G401 (cell line): ENCODE measurements at places on chromosomes 2 and 18.

GRCh38 chr2:11830708-11831301 lies 84.4 kb downstream of the LPIN1 start:
- no peak for DNase-seq

- no peak for DNase-seq
Measured at GRCh38 chr2:134679745-134680144, 39.1 kb downstream of the TMEM163 start.

- DNase-seq: no peak
Measured at GRCh38 chr2:182330451-182331305, 96.2 kb downstream of the PDE1A start.

DNA sequence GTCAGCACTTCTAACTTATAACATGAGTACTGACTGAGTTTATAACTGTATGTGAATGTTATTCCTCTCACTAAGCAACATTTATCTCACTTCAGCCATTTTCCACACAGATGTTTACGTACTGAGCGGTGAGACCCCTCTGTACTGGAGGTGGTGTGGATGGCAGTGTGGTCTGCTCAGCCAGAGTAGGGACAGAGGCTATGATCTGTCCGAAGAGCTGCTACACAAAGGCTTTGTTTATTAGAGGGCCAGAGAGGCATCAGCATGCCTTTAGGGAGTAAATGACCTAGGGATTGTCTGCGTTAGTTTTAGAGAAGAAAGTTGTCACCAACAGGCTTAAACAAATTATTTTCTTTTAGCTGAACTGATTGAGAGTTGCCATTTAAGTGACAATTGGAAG lies 23.2 kb upstream of the TACR1 start:
- DNase-seq: no peak

GRCh38 chr18:66761166-66761565 lies 157.3 kb upstream of the CDH19 start:
- no peak for DNase-seq

- no peak for DNase-seq
Measured at GRCh38 chr2:50116096-50117010, 915.6 kb downstream of the NRXN1 start.

GRCh38 chr2:42978175-42978886 lies 185.9 kb upstream of the HAAO start:
- no peak for DNase-seq

- no peak for DNase-seq
Measured at GRCh38 chr2:68363721-68364120, 1.4 kb upstream of the PLEK start.

DNA sequence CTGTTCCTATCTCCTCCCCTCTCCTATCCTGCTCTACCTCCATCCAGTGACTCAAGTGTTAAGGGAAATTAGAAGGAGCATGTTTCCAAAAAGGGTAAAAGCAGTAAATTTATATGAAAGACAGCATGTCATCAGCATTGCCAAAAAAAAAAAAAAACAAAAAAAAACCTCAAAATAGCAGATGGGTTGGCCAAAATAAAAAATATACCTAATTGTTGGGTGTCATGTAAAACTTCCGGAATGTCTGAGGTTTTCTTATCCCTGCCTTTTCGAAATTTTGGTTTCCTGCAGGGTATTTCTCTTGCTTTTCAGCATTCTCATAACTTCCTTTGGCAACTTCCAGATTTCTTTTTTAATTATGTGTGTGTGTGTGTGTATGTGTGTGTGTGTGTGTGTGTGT lies 241.6 kb upstream of the FN1 start:
- no peak for DNase-seq

DNA sequence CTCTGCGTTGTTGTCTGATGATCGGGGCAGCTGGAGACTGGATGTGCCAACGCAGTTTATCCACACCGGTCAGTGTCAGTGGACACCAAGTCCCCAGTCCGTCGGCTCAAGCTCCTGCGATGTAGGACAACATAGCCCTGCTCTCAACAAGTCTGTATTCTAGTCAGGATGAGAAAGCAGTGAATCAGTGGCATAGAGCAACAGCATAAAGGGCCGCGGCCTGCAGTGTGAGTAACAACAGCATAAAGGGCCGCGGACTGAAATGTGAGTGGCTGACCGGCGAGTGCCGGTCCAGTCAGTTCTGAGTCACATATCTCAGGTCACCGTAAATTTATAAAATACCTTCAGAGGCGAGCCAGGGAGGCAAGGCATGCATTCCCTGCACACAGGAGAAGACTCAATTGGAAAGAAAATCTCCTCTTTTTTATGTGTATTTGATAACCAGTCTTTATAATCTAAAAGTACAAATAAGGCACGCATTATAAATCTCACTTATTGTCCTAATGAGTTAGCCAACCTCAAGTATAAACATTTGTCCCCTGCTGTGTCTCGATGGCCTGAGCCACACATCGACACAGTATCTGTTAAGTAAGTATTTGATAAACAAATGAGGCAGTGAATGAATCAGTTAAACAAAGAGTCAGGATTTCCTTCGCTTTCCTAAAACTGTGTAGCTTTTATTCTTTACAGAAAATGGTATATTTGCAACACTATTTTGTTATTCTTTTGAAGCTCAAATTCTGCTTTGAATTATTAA lies 33.8 kb upstream of the NFATC1 start:
- no peak for DNase-seq

GRCh38 chr18:69157906-69158305 lies 242.8 kb upstream of the DOK6 start:
- DNase-seq: peak; percentile 13

- no peak for DNase-seq
Measured at GRCh38 chr18:69484699-69485396, 84.2 kb downstream of the DOK6 start.

DNA sequence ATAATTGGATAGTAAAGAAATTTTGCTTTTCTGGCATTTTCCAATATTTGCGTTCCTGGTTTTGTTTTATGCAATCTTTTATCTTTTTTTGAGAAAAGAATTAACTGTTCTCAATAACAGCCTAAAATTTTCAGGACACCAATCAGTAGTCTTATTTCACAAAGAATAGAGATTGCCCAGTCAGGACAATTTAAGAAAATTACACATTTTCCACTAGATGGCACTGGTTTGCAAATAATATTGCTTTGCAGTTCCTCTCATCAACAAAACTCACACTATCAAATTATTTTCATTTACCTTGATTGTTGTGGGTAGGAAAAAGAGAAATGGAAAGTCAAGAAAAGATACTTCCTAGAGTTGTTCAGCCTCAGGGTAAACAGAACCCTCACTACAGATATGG lies 2.4 kb upstream of the RBM45 start:
- peak; percentile 70 for DNase-seq

- no peak for DNase-seq
Measured at GRCh38 chr2:37436323-37436722, 91.9 kb downstream of the QPCT start.

DNA sequence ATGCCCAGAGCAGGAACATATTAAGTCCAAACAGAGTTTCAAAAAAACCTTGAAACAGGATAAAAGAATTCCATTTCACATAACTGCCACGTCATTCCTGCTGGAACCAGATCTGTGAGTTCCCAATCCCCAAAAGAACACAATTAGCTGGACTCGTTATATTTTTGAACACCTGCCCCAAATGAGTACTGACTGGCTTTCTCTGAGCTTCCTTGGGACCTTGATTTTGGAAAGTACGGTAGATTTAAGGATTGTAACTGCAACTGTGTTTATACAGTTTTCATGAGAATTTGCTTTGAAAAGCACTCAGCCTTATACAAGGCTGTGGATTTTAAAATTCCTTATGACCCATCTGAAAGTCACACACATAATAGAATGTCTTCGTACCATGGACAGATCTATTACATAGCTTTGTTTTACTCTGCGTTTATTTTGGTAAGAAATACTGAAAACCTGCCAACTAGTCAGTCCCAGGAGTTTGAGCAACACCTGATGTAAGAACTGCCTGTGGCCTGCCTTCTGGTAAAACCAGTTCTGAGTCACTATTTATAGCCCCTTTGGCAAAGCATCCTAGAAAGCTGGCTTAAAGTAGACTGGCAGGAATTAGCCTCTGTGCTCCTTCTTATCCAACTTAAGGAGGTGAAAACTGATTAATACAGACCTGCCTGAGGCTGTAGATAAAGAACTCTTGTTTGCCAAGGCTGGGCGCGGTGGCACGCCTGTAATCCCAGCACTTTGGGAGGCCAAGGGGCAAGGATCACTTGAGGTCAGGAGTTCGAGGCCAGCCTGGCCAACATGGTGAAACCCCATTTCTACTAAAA lies 48.1 kb downstream of the MERTK start:
- DNase-seq: peak; percentile 67

DNA sequence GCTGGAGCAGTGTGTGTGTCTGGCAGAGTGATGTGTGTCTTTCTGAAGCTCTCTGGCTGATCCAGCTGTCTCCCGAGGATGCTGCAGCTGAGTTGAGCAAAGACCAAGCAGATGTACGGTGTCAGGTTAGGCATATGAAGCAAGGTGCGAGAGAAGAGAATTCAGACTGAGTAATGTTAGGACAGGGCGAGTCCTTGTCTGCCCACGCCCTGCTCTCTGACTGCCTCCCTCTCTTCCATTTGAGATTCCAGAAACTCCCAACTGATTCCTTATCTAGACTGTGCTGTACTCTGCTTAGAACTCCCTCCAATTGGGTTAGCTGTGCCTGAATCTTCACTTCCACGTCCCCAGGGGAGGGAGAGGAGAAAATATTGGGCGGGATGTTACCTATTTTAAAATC lies 25.7 kb upstream of the LPIN1 start:
- DNase-seq: no peak

DNA sequence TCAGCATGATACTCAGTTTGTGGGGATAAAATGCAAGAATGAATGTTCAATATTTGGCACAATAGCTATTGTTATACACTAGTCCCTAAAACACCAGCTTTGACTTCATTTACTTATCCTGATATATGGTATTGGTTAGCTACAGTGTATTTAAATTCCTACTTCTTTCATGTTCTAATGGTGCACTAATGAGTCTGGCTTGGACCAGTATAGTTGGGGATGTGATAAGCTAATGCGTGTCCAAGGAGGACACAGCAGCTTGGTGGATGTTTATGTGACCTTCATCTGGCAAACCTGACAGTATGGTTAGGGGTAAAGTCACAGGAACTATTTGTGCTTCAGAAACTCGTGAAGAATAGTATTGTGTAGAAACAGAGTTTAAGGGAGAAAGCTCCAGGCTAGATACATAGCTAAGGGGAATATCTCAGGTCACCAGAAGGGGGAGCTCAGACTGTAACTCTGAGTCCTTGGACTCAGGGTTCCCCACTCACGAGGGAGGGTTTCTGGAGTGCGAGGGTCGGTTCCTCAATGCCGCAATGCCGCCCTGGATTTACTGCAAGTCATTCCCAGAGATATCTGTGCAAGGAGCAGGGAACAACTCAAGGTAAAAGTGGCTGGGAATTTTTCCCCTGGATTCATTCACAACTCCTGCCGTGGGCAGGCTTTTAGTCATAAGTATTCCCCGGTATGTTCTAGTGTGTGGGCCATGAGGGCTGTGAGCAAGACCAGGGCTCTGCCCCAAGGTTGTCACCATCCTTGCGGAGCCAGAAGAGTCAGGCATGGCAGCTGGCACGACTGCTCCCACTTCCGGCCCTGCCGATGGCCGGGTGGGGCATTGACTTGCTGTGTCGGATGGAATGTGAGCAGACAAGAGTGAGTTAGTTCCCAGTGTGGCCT lies 14.5 kb downstream of the IL1R2 start:
- no peak for DNase-seq

DNA sequence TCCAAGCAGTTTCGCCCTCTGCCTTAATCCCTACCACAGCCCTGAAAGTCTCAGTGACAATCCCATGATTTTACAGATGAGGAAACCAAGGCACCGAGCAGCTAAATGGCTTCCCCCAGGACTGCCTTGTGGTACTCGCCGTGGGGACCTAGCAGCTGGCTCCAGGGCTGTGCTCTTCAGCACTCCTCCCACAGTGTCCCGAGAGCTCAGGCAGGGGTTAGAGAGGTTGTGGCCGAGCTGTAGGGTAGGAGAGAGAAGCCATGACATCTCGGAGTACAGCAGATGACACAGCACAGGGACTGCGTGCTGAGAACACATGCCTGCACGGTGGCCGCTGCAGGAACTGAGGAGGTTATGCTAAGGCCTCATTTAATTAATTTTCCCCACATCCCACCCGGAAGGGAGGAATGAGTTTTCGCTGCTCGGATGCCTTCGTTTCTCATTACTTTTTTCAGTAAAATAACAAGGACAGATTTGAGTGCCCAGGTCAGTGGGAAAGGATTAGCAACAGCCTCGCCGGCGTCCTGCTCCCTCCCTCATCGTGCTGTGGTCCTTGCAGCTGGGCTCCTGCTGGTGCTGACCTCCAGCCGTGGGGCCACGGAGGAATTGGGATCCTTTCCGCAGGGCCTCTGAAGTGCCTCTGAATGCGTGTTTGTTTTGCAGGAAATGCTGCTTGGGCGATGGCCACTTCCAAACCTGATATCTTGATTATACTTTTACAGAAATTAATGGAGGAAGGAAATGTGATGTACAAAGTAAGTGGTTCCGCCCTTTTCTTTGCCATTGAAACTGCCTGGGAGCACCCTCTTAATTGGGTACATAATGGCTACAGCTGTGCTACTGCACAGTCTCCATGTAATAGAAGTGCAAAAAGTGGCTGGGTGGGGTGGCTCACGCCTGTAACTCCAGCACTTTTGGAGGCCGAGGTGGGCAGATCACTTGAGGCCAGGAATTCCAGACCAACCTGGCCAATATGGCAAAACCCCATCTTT lies 61.2 kb downstream of the WDSUB1 start:
- no peak for DNase-seq

DNA sequence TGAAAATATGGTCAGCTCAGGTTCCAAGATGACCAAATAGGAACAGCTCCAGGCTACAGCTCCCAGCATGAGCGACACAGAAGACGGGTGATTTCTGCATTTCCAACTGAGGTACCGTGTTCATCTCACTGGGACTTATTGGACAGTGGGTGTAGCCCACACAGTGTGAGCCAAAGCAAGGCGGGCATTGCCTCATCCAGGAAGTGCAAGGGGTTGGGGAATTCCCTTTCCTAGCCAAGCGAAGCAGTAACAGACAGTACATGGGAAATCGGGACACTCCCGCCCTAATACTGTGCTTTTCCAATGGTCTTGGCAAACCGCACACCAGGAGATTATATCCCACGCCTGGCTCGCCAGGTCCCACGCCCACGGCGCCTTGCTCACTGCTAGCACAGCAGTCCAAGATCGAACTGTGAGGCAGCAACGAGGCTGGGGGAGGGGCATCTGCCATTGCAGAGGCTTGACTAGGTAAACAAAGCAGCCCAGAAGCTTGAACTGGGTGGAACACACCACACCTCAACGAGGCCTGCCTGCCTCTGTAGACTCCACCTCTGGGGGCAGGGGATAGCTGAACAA lies 57.5 kb downstream of the WDPCP start:
- no peak for DNase-seq
